ENCODE measurements at places on chromosomes 2 and 18.

GRCh38 chr2:128405981-128406613, 87.4 kb upstream of the HS6ST1 start:
- no peak for DNase-seq

DNA sequence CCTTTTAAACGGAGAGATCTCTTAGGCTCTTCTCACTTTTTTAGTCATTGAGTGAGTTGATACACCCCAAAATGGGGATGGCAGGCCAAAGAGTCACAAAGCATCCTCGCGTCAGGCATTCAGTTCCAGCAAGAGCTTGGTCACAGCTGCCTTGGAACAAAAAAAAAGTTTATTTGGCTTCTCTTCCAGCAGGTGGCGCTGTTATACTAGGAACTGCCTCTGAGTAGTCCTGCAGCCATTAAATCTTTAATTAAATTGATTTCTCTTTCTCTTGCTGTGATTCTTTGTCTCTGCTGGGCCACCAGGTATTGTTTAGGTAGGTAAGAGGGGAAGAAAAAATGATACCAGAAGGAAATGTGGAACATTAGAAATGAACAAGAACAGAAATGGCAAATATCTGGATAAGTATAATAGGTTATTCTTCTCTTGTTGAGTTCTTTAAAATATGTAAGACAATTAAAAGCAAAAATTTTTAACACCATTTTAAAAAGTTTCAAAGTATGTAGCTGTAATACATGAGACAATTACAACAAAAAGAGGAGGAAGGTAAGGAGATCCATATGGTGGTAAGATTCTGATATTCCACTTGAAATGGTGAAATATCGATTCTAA, 175.1 kb downstream of the GALNT1 start:
- peak; percentile 50 for DNase-seq

DNA sequence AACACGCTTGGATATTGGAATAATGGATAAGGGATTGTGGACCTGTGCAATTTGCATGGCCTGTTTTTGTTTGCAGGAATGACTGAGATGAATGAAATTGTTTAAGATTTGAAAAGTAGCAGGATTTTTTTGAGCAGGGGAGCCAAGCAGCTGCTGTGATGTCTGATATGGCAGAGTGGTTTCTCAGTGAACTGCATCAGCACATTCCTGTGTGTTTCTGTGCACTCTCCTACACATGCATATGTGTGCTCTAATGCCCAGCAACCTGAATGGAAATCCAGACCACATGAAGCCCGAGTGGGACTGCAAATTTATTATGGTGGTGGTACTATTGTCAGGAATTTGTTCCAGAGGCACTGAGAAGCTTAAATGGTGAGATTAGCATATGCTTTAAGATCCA, 161.7 kb downstream of the PARD3B start:
- DNase-seq, result no peak

DNA sequence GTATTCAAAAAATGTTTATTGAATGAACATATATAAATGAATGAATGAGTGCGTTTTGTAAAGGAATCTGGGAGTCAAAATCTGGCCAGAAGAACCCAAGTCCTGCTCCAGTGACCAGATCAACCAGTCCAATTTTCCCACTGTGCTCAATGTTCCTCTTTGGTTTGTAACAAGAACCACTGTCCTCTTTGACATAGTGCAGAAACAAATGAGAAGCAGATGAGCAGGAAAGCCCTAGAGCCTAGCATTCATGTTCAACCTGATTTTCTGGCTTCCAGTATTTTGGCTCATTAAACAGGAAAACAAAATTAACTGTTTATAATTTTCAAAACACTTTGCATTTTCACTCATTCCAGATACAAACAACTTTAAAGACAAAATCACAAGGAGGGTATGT, 23.2 kb downstream of the FAM124B start:
- DNase-seq, result no peak

- no peak for DNase-seq
Measured at GRCh38 chr18:32530947-32531651, 60.4 kb upstream of the GAREM1 start.
